ENCODE measurements at places on chromosomes 4 and X.

DNA sequence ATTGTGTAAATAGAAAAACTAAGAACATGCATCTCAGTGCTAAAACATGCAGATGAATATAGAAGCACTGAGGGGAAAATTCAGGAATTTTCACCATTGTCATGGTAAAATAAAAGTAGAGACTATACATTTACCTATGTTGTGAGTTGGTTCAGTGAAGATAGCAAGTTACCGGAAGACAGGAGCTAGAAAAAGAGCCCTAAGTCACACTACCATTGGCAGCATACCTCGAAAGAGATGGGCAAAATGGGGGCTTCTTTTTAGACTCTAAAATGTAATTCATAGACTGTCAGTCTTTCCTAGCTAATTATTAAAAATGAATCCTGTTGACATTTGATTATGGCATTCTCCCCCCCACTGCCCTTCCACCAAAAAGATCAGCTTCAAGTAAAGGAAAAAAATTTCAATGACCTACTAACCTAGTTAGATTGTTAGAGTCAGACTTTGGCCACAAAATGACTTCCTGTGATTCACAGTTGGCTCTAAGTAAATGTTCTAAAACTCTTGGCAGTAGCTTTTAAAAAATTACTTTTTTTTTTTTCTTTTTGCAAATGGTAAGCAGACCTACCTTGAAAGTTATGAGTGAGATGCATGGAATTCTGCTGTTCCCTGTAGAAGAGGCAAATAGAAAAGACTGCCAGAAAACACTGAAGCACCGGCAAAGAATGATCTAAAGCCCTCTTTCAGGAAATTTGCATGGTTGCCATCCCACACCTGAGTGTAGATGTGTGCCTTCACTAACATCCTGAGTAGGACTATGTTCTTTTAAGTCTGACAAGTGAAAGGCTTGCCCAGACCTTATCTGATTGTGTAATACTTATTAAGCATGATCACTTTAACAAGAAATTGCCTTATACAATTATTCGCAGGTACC is 26.4 kb upstream of the ARSJ start:
- DNase-seq, result no peak

DNA sequence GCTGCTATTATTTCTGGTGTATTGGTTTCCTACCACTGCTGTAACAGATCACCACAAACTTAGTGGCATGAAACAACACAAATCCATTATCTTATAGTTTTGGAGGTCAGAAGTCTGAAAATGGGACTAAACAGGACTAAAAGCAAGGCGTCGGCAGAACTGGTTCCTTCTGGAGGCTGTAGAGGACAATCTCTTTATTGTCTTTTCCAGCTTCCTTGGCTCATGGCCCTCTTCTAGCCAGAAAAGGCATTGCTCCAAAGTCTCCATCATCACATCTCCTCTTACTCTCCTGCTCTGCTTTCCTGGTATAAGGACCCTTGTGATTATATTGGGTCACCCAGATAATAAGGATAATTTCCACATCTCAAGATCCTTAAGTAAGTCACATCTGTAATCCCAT is 121.9 kb downstream of the CLCN4 start:
- no peak for DNase-seq

- DNase-seq, result no peak
These were observed 38.1 kb upstream of the ATXN3L start for GRCh38 chrX:13357925-13358324.

GRCh38 chr4:185562531-185562930 is 27.2 kb upstream of the PDLIM3 start:
- DNase-seq, result no peak

GRCh38 chrX:103918050-103918449 is 44.4 kb upstream of the TMSB15B start:
- peak; percentile 74 for DNase-seq

GRCh38 chr4:144355811-144356757 is 215.6 kb upstream of the GYPA start:
- peak; percentile 67 for DNase-seq
